ENCODE measurements at places on chromosomes 1 and 21.

GRCh38 chr1:26900815-26901511 is 696 bp upstream of the GPATCH3 start:
- DNase-seq, result no peak

DNA sequence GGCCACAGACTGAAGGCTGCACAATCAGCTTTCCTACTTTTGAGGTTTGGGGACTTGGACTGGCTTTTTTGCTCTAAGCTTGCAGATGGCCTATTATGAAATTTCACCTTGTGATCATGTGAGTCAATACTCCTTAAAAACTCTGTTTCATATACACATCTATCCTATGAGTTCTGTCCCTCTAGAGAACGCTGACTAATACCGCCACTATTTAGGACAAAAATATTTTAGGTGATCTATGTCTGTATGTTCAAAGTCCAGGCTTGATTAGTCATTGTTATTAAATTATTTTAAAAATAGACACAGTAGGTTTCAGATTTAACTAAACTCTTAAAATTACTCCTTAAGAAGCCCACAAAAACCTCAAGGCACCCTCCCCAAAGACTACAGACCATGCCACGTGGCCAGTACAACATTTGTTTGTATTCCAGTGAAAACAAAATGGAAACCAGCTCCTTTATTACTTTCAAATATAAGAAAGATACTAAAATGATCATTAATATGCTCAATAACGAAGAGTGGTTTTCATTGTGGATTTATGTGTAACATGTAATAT is 63.1 kb downstream of the TMPRSS15 start:
- no peak for DNase-seq

GRCh38 chr1:23838401-23838866 is 13.2 kb upstream of the HMGCL start:
- peak; percentile 69 for DNase-seq

- DNase-seq, result no peak
These were observed 108.2 kb upstream of the OLIG2 start for GRCh38 chr21:32917362-32918135.

DNA sequence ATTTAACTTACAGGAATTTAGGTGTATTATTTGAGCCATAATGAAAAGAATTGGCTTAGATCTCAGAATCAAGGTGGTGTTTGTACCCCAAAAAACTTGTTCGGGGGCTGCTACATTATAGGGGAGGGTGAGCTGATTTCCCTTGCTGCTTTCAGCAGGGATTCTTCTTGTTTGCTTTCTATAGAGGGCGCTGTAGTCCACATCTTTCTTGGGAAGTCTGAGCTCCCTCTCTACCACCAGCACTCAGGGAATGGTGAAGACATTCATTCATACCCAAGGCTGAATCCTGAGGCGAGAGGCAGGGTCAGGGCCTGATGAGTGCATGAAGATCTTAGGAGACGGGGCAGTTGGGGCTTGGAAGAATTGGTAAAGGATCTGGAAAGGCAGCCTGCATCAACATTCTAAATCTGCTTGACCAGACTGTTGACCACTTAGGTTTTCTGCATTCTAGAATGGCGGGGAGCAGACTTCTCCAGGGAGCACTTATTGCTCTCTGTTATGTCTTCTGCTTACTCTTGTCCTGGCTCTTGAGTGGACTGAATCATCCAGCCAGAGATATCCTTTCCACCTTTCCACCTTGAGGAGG is 18.9 kb downstream of the SPATA46 start:
- no peak for DNase-seq

DNA sequence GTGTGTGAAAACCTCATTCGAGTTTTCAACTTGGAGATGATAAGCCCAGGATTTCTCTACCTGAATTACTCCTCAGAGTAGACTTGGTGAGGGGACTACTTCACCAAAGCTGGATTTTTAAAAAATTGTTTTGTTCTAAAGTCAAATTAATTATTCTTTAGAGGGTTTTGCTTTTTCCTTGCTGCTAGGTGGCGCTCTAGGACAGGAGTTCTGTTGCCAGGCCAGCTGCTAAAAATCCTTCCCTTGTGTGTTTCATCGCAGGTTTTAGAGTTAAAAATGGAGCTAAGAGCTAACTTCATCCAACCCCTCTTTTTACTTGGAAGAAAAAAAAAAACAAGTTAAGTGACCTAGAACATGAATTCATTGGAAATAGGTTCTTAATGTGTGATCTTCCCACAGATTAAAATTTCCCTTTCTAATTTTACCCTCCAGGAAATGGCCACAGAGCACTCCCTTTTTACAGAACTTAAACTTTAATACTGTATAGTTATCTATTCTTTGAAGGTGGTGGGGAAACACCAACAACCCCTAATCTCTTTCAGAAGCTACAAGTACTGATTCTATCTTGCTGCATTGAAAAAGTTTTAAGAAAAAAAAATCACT is 36.7 kb upstream of the FAM163A start:
- peak; percentile 34 for DNase-seq
